Activated naive CD8-positive, alpha-beta T cell treated with anti-CD3 and anti-CD28 coated beads for 36 hours (primary cell): ENCODE measurements at places on chromosomes 2 and 18.
A peak's percentile ranks its signal among the peaks of the same experiment; 100 is the strongest.

- DNase-seq, result no peak
Measured at GRCh38 chr2:53200072-53200471, 567.5 kb upstream of the CHAC2 start.

- no peak for DNase-seq
Measured at GRCh38 chr2:101820519-101820918, 123.0 kb downstream of the MAP4K4 start.

- DNase-seq, result no peak
Measured at GRCh38 chr2:183455056-183455455, 330.8 kb downstream of the NUP35 start.

DNA sequence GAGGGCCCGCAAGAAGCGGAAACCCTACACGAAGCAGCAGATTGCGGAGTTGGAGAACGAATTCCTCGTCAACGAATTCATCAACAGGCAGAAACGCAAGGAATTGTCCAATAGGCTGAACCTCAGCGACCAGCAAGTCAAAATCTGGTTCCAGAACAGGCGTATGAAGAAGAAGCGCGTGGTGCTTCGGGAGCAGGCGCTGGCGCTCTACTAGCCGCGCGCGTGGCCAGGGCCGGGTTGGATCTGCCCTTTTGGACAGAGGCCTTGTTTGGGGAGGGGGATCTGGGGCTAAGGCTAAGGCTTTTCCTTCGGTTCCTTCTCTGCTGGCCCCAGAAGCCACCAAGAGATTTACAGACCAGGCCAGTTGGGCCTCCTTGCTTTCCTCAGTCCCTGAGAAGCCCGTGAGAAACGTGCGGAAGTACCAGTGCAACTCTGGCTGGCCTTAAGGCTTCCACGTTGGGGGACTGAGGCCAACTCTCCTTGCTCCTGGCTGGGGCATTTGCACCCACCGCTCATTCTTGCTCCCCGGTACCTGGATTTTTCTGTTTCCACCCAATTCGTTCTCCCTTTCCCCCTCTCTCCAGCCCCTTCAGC lies 1.0 kb downstream of the HOXD12 start:
- no peak for DNase-seq

- DNase-seq, result no peak
Measured at GRCh38 chr18:78363556-78364387, 615.8 kb upstream of the SALL3 start.

- no peak for DNase-seq
Measured at GRCh38 chr18:49685231-49685942, 123.5 kb downstream of the LIPG start.

- no peak for DNase-seq
Measured at GRCh38 chr18:61891894-61892293, 913 bp downstream of the RNF152 start.

DNA sequence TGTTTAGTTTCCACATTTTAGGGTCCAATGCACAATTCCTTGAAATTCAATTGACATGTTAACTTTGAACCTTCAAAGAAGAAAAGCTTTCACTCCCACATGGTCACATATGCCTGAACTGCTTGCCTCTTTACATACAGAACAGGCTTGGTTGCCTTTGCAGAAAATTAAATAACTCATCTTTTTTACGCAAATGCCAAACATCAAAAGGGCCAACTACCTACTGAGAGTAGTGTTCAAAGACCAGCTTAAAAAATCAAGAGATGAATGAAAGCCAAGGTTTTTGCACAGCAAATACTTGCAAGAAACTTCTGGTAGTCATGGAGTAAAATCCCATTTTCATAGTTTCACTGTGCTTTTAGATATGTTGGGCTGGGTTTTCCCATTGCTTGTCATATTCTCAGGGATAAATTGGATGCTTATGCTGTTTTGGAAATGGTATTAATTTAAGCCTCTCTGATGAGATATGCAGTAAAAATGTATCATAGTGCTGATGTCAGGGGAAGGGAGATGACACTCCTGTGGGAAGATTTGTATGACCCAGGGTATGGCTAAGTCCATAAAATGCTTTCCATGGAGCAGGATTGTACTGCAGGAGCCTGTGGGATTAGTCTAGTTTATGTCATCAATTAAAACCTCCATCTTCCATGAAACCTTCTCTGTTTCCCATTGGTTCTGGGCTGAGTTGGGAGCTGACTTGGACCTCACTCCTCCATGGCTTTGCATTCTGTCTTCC lies 60.6 kb upstream of the DARS1 start:
- DNase-seq, result no peak

- DNase-seq, result no peak
Measured at GRCh38 chr2:184523732-184524131, 74.6 kb upstream of the ZNF804A start.

- DNase-seq, result peak; percentile 6
Measured at GRCh38 chr2:106885971-106886915, at the start of gene ST6GAL2. Gene ST6GAL2, minus strand, starts transcription at chr2:106886167. Its CDS starts 42,190 bp downstream, at chr2:106843977.

DNA sequence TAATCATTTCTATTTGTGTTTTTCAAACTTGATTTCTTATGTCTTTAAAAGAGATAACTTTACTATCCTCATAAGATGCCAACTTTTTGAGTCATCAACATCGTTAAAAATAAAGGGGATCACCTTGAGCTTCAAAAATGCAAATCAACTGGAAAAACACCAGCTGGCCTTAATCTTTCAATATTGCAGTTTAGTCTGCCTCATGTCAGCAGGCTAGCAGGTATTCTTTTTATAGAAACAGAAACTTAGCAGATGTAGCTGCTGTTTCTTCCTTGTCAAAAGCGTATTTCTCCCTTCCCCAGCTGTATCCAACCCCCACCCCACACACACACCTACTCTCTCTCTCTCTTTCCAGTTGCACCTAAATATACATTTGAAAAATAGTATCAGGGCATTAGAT lies 154.1 kb upstream of the ZNF804A start:
- no peak for DNase-seq

- DNase-seq, result peak; percentile 43
Measured at GRCh38 chr2:152635635-152636298, 81.5 kb downstream of the PRPF40A start.

DNA sequence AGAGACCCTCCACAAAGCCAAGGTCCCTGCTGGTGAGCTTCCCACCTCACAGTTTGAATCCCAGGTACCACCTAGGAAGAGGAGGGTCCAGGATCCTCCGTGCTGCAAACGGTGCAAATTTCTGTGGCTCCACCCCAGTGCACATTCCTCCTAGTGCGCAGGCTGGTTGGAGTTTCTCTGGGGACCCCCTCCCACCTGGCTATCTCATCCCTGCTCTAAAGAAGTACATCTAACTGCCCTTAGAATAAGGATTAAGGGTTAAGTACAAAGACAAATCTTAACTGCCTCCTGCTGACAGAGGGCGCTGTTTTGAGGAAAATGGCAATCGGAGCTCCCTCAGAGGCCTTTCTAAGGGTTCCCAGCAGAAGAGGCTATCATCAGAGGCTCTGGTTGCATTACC lies 109.6 kb upstream of the FSIP2 start:
- DNase-seq, result peak; percentile 2

DNA sequence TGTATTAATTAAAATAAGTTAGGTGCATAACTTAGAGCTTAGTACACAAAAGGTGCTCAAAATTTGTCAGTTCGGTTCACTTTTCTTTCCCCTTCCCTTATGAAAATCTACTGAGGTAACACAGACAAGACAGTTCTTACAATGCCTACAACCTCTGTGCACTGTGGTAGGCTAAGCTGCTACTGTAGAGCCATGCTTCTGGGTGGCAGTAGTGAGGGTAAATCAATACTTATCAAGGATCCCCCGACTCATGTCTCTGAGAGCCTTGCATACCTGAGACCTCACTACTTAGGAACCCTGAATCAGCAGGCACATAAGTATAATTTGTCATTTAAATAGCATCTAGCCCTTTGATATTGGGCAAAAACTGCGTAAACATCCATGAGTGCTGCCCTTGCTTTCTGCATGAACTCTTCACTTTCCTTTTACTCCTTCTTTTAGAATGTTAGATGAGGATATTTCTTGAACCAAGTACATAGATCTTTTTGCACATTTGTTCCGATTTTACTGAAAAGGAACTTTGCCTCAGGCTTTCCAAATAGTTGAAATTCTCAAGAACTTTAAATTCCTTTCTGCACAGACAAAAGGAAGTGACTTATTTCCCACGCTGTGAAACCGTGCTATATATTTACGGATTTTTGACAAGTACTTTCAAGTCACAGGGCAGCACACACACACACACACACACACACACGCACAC lies 234.4 kb downstream of the TRIB2 start:
- DNase-seq, result no peak

GRCh38 chr2:108594982-108595464 lies 60.8 kb downstream of the LIMS1 start:
- DNase-seq, result peak; percentile 40

GRCh38 chr2:233240897-233241296 lies 10.6 kb upstream of the ATG16L1 start:
- DNase-seq, result peak; percentile 38

DNA sequence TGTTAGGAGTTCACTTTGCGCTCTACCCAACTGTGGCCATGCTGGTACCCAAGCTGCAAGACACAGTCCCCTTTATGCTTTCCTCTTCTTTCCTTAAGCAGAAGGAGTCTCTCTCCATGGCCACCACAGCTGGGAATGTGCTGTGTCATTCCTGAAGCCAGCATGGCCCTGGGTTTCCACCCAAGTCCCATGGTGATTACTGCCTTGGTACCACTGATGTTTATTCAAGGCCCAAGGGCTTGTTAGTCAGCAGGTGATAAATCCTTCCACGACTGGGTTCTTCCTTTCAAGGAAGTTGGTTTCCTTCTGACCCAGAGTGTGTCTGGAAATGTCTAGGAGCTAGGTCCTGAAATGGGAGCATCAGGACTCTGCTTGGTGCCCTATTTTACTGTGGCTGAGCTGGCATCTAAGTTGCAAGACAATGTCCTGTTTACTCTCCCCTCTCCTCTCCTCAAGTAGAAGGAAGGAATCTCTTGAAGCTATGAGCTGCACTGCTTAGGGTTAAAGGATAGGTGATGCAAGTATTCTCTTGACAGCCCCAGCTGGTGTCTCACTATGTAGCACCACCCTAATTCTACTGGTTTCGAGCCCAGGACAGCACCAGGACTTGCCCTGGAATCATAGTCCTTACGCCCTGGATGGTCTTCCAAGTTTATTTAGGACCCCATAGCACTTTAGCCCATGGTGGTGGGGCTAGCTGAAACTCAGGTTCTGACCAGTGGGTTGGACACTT lies 18.7 kb upstream of the NUP35 start:
- no peak for DNase-seq

DNA sequence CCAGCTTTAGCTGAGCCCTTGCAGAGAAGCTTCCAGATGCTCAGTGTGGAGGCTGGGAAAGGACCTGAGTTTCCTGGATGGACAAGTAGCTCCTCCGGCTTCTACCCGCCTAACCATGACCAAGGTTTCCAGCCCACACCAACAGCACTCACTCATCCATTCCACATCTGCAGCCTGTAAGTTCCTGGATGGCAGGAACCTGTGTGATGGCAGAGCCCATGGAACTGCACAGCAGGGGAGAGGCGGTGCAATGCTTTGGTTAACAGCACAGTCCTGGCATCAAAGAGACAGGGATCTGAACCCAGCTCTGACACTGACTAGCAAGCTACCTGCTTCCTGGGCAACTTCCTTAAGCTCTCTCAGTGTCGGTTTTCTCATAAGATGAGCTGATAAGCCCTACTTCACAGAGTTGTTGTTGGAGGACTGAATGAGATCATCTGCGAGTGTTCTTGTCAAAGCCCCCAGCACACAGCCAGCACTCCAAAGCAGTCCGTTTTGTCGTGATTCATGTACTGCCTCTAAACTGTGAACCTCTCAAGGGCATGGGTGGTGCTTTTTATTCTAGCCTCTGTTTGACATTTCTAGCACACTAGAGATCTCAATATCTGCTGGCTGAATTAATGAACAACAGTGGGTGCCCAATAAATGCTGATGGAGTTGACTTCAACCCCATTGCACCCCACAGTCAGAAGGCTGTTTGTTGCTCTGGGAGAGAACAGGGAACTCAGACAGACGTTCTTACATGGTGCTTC lies 41.6 kb upstream of the OTOF start:
- DNase-seq, result no peak

DNA sequence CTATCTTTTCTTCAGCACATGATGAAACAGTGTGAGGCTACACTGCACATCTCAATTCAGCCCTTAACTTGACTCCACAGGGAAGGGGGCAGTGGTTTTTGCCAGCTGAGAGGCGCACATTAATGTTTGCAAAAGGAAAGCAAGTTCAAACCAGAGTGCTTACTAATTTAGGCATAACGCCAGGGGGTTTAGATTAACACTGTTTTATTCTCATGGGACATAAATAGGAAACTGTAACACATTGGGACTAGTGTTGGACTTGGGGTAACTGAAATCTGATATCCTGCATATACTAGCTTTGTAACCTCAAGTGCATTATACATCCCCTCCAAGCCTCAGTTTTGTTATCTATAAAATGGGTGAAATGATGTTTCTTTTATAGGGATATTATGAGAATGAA lies 821.2 kb upstream of the ID2 start:
- no peak for DNase-seq

GRCh38 chr18:7561909-7562460 lies 5.1 kb upstream of the PTPRM start:
- DNase-seq, result no peak

DNA sequence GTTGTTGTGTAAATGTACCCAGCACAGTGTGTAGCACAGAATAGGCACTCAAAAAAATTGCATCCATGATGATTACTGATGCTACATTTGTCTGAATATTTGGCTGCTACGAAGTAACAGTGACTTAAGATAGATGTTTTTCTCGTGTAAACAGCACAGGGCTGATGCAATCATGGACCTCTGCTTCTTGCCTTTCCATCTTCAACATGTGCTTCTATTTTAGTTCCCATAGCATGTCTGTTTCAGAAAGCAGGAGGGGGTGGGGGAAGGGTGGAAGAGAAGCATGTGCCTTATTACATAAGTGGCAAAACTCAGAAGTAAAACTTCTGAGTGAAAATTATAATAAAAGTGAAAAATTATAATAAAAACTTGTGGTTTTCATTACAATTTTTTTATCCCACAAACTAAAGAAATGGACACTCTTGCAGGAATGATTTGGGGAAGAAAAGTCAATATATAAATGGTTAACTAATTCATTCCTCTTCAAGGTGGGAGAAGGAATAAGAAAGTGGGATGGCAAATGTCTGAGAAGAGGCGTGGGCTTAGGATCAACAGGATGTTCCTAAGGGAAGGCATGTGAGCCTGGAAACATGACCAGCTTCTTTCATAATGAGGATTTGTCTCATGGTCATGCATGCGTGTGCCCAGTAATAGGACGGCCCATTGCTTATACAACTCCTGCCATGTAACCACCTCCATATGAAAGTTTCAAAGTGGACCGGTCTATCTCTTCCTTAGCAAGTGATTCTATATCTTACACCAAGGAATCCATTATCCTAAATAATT lies 27.2 kb downstream of the CCBE1 start:
- DNase-seq, result no peak

DNA sequence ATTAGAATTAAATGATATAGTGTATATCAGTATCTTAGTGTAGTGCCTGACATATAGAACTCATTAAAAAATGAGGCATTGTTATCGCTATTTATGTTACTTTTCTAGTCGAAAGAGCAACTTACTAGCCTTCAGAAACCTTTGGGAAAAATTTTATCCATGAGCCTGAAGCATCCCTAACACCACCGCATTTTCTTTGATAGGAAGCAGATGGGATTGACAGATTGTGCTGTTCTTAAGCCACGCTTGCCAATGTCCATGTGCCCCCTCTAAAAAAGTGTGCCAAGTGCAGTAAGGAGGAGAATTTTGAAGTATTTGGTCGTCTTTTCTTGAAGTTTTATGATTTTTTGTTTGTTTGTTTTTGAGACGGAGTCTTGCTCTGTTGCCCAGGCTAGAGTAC lies 29.1 kb downstream of the PPM1B start:
- DNase-seq, result no peak
